ENCODE measurements at places on chromosomes 7 and 10.

DNA sequence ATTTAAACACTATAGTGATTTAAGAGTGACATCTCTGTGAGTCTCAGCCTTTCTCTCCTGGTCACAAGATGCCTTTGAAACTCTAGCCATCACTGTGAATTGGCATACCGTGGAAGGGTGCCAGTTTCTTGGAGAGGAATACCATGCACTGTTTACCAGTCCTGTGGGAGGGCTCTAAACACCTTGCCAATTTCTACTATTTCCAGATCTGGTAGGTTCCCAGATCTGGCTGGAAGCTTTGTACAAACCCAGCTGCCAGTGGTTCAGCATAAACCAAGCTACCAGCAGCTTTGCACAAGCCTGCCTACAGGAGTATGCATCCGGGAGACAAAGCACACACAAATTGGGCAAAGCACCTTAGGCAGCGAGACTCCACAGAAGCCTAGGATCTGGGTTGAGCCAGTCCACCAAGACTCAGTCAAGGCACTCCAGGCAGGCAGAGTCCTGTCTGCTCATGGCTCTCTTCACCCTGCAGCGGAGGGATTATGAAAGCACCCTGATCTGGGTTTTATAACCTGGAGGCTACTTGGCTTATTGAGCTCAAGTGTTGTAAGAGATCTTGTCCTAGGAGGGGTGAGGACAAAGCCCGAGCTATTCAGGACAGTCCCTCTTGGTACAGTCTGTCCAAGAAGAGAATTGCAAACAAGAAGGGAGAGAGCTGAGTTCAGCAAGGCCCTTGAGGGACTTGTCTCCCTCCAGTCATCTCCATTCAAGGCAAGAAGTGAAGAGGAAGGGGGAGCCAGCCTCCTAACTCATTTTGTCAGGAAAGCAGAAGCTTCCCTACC lies 23.6 kb downstream of the MCM10 start:
- DNase-seq: no peak

DNA sequence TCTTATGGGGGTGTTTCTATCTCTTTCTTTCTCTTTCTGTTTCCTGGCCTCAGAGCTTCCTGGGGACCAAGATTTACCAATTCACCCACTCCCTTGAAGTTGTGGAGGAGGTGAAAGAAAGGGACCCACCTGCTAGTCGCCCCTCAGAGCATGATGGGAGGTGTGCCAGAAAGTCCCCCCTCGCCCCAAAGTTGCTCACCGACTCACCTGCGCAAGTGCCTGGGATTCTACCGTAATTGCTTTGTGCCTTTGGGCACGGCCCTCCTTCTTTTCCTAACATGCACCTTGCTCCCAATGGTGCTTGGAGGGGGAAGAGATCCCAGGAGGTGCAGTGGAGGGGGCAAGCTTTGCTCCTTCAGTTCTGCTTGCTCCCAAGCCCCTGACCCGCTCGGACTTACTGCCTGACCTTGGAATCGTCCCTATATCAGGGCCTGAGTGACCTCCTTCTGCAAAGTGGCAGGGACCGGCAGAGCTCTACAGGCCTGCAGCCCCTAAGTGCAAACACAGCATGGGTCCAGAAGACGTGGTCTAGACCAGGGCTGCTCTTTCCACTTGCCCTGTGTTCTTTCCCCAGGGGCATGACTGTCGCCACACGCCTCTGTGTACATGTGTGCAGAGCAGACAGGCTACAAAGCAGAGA lies 12.2 kb downstream of the AQP1 start:
- DNase-seq: no peak

- no peak for DNase-seq
Measured at GRCh38 chr10:101122270-101123084, 8.6 kb upstream of the TLX1 start.

DNA sequence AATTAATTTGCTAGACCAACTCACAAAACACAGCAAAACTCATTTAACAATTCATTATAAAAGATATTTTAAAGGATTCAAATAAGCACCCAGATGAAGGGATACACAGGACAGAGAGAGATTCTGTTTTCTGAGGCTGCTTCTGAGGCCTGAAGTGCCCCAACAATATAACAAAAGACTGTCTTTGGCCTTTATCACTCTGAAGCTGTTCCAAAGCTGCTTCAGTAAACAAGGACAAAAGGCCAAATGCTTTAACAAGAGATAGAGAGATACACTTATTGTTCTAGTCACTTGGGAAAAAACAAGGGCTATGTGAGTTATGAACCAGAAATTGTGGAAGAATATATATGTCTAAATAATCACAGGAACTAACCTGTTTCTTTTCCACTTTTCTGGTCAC lies 223.7 kb downstream of the CXCL12 start:
- DNase-seq: no peak

DNA sequence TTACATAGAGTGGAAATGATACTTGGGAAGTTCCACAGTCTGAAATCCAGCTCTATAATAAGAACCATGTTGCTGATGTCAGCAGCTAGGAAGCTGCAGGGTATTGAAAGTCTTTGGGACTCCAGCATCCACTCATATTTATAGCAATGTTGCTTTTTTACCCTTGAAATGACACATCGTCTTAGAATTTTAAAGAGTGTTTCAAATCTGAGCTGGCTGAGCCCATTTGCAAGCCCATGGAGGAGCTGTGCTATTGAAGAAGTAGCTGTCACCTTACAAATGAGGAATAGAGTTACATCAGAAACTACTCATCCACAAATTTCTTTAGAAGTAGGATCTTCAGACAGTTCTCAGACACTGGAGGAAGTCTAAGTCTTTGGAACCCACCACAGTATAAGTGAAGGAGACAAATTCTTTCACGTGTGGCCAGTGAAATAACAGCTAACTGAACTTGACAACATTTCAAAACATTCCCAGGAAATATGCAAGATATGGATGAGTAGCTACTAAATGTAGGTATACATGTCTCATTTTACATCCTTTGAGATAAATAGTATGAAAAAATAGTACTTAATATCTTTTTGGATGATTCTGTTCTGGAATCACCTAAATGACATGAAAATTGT lies 203.6 kb downstream of the ZNF365 start:
- no peak for DNase-seq

DNA sequence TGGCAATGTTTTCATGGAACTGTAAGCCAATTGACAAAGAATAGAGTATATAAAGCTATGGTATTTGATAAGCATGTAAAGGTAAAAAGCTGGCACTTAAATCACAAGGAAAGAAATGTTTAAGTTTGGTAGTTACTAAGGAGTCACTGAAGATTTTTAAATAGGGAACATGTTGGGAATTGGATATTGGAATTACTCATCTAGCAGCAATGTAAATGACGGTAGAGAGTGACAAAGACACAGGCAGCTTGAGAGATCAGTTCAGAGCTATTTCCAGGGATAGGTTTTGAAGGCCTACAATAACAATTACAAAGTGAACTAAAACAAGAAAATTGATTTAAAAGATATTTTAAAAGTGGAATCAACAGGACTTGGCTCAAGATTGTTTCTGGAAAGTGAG lies 36.8 kb downstream of the SP8 start:
- DNase-seq: no peak

- no peak for DNase-seq
Measured at GRCh38 chr10:73414230-73414945, 530 bp upstream of the ANXA7 start.

DNA sequence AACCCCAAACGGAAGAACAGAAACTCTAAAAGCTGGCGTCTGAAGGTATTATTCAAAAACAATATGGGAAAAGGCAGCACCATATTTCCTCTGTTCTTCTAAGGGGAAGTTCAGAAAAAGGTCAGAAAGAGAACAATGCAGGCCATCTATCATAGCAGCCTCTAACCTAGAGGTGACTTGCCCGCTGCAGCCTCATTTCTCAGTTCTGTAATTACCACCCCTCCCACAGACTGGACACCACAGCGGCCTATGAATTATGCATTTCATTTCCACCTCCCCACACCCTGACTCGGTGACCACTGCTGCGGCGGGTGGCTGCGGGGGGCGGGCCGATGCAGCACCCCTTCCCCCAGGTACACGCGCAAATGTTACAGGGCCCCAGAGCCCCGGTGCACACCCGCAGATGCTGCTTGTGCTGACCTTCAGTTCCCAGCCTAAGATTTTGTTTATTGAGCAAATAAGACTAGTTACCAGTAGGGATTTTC lies 125.5 kb downstream of the CLEC2L start:
- DNase-seq: no peak
